Fibroblast of the conjunctiva (primary cell): ENCODE measurements at places on chromosomes 7 and 10.

DNA sequence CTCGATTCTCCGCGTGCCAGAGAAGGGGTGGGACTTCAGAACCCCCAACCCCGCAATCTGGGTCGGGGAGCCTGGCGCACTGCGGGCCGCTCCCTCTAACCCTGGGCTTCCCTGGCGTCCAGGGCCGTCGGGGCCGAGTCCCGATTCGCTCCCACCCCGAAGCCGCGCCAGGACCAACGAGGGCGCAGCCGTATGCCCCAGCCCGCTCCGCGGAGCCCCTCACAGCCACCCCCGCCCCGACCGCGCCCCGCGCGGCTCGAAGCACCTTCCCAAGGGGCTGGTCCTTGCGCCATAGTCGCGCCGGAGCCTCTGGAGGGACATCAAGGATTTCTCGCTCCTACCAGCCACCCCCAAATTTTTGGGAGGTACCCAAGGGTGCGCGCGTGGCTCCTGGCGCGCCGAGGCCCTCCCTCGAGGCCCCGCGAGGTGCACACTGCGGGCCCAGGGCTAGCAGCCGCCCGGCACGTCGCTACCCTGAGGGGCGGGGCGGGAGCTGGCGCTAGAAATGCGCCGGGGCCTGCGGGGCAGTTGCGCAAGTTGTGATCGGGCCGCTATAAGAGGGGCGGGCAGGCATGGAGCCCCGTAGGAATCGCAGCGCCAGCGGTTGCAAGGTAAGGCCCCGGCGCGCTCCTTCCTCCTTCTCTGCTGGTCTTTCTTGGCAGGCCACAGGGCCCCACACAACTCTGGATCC is at the start of gene LEP:
Gene LEP, plus strand, starts transcription at position 583 of the 691 bp plus-strand sequence. CDS start 10,741 bp downstream, outside the sequence.
- DNase-seq, result no peak

GRCh38 chr7:9600974-9601373 is 1167.6 kb downstream of the NXPH1 start:
- no peak for DNase-seq

DNA sequence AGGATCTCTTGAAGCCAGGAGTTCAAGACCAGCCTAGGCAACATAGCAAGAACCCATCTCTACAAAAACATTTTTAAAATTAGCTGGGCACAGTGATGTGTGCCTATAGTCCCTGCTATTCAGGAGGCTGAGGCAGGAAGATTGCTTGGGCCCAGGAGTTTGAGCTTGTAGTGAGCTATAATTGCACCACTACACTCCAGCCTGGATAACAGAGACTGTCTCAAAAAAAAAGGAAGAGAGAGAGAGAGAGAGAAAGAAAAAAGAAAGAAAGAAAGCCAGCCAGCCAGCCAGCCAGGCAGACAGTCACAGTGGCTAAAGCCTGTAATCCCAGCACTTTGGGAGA is 95.2 kb upstream of the STK17A start:
- DNase-seq, result no peak

DNA sequence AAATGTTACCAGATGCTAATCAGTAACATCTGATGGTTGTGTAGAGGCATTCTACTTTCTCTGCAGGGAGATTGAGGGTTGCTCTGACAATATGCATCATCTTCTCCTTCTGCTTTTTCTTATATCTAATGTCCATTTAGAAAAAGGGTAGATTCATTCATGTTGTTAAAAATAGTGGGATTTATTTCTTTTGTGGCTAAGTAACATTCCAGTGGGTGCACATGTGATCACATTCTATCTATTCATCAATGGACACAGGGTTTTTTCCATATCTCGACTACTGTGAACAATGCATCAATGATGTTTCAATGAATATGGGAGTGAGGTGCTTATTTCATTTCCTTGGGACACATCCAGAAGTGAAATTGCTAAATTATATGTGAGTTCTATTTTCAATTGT is 103.9 kb downstream of the CRPPA start:
- DNase-seq, result no peak

GRCh38 chr10:94292434-94293090 is 70.2 kb downstream of the NOC3L start:
- DNase-seq, result peak; percentile 26

- DNase-seq, result no peak
These were observed 732.8 kb downstream of the ZWINT start for GRCh38 chr10:55628260-55628701.

GRCh38 chr10:131119626-131120355 is 191.7 kb downstream of the TCERG1L start:
- no peak for DNase-seq
